ENCODE measurements at places on chromosomes 11 and 22. TPM values are rescaled to one million over a fixed set of nuclear protein-coding genes. Genes with fewer than 3 reads are reported as not detected.

LRRC74B gene
- total RNA-seq = not detected

SLC35E4 gene
- 9.1 TPM for total RNA-seq

CHRNA10 gene
- total RNA-seq = 0.65 TPM

DRD4 gene
- not detected for total RNA-seq

VSIG10L2 gene
- total RNA-seq = not detected

NLRP14 gene
- total RNA-seq = not detected

RFPL1 gene
- total RNA-seq = not detected

SMC1B gene
- total RNA-seq = not detected

MYRF gene
- total RNA-seq = 25.0 TPM

DNA sequence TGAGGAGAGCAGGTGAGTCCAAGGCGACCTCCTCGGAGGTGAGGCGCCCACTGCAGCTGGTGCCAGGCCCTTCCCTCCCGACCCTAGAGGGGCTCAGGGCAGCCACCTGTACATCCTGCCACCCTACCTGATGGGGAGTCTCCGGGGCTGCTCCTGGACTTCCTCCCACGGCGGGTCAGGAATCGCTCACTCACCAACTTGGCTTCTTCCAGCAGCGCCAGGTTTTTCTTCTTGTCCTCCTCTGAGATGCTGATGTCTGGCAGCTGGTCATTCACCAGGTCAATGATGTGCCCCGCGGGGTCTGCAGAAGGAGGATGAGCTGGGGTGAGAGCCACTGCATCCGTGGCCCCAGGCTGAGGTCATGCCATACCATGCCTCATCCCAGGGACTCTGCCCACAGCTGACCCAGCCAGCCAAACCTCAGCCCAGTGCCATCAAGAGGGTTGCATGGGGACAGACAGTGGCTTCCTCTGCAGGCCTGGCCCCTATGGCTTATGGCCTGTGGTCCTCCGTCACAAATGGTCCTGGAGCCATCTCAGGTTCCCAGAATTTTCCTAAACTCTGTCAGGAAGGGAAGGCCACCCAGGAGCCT lies 61.0 kb upstream of the LYVE1 start:
- DNase-seq = no peak

GRCh38 chr11:77159937-77160495 lies 32.0 kb downstream of the MYO7A start:
- no peak for DNase-seq

DNA sequence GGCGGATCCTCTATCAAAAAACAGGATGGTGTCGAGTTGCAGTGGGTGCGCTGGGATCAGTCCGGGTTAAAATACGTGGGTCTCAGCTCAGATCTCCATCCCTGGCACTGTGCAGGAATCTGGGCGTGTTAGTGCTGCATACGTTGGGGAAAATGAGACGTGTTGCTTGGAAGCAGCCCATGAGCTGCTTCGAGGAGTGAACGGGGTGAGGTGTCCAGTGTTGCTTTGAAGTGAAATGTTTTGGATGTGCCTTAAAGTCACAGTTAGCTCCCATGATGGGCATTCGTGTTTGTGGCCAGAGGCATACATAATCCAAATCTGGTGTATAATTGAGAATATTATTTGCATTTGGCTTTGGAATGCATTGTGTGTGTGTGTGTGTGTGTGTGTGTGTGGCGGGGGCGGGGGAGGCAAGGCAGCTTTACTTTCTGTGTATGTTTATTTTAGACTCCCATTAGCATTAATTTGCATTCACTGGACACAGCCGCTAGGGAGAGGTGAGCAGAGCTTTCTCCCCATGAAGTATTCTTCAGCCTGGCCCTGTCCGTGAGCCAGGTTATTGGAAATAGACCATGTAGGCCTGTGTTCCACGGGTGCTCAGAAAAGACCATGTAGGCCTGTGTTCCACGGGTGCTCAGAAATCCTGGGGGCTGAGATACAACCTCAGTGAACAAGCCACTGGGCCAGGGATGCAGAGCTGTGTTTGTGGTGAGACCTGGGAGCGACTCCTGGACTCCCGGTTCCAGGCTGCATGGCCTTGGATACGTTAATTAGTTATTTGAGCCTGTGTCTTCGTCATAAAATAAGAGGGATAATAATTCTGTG lies 134.6 kb downstream of the ST3GAL4 start:
- no peak for DNase-seq

- no peak for DNase-seq
Observed at GRCh38 chr11:112537846-112538330, 277.2 kb upstream of the PLET1 start.

DNA sequence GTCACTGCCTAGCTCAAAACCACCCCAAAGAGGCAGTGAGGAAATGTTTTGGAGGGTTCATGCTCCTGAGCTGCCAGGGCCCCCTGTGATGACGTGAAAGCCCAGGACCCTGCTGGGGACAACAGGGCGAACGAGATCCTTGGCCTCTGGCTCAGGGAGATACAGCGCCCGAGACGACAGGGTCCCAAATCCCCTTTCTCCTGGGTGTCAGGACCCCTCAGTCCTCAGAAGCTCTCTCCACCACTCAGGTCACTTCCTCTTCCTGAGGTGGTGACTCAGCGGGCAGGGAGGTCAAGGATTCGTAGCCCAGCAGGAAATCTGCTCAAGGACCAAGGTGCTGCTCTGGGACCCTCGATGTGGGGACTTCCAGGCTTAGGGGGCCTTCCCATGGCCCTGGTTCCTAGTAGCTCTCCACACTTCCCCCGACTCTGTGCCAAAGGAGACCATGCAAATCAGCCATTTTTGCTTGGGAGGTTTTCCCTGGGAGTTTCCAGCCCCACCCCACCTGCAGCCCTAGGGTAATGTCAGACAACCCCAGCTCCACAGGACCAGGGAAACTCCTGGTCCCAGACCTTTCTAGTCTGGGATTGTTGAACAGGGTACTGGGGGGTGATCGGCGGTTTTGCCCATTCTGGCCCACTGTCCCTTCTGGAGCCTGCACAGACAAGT lies 12.8 kb downstream of the BCL9L start:
- DNase-seq = no peak

DNA sequence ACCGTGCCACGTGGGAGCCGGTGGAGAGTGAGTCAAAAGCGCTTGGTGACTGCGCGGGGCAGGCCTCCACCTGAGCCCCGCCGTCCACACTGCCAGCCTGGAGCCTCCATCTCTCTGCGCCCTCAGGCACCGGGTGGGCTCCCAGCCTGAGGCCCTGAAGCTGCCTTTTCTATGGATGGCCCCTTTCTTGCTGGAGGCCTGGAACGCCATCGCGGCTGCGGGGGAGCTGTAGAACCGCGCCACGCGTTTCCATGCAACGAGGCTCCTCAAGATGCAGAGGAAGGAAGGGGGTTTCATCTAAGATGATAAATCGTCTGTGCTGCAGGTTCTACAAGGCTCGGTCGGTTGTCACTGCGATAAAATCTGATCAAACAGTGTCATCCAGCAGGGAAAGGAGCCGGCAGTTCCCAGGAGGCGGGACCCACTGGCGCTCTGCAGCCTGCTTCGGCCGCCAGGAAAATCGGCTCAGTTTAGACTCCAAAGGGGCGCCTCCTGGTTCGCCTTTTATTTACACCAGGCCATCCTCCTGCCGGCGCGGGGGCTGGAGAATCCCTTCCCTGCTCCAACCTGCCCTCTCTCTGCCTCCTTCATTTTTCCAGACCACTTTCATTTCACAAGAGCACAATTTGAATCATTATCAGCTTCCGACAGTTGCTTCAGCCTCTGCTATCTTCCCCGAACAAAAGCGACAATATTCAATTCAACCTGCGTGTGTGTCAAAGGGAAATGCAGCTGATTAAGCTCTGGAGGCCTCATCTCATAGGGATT lies 624.4 kb downstream of the BRD1 start:
- no peak for DNase-seq

DNA sequence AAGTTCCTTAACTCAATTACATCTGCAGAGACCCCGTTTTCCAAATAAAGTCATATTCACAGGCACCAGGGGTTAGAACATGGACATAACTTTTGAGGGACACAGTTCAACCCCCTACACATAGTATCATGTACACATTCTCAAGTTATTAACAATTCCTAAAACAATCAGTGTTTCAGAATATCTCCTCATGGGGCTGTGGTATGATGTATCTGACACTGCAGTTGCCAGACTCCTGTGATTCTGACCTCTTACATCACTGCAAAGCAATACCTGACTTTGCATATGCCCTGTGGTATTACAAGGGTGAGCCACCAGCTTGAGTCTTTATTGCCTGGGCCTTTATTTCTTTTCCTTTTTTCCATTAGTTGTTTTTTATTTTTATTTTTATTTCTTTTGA lies 141.7 kb downstream of the COMMD9 start:
- no peak for DNase-seq

DNA sequence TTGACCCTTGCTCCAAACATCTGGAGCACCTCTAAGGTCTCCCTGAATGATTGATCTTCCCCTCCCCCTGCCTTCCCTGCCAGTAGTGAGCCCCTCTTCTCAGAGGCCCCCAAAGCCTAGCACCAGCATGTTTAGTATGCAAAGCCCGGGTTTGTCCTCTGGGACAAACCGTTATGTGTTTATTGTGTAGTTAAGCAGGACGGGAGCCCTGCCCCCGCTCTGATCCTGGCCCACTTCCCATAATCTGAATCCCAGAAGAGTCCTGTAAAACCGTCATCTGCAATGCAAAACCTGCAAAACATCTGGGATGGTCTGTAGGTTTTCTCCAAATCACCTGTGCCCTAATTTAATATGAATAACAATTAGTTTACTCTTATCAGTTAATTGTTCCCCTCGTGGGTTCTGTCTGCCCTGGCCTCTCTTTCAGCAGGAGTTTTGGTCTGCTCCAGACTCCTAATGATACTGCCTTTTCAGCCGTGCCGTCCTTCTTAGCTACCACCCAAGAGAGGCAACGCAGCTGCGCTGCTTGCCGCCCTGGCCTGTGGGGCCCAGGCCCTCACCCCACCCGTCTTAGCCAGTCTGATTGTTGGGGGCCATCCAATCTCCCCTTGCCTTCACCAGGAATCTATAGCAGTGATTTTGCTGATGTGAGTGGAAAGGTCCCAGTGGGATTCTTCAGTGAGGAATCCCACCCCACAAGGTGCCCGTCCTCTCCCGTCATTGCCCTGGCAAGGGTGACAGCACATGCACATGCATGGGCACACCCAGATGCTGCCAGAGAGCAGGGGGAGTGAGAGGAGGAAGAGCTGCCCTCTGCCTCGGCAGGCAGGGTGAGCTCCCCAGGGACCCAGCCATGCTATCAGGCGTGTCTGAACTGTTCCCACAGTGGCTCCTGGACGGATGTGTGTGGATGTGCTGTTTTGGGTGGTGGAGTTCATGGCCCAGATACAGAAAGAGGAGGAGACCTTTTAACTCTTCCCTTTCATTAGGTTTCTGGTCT lies 3.0 kb upstream of the B3GAT1 start:
- DNase-seq = no peak

DNA sequence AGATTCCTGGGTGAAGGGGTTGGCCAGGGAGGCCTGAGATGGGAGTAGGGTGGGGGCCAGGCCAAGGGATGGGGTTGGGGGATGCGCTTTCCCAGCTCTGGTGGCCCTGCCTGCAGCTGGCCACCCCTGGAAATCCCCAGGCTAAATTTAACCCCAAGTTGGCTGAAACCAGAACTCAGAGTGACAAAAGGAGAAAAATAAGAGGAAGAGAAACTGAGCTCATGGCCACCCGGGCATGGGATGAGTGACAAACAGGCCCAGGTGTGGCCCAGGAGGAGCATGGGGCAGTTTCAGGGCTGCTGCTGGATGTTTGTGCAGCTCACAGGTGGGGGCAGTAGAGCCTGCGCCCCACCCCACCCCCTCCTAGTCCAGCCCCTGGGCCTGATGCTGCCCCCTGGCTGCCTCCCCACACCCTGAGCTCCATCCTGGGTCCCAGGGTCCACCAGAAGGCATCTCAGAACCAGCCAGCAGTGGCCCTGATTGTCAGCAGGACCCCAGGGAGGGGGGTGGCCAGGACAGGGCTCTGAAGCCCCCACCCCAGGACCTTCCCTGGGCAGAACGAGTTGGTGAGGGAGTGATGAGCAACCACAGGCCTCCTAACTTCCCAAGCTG lies 48.0 kb downstream of the IGLL5 start:
- DNase-seq = no peak

- no peak for DNase-seq
Observed at GRCh38 chr11:33269822-33270221, 12.6 kb downstream of the HIPK3 start.

DNA sequence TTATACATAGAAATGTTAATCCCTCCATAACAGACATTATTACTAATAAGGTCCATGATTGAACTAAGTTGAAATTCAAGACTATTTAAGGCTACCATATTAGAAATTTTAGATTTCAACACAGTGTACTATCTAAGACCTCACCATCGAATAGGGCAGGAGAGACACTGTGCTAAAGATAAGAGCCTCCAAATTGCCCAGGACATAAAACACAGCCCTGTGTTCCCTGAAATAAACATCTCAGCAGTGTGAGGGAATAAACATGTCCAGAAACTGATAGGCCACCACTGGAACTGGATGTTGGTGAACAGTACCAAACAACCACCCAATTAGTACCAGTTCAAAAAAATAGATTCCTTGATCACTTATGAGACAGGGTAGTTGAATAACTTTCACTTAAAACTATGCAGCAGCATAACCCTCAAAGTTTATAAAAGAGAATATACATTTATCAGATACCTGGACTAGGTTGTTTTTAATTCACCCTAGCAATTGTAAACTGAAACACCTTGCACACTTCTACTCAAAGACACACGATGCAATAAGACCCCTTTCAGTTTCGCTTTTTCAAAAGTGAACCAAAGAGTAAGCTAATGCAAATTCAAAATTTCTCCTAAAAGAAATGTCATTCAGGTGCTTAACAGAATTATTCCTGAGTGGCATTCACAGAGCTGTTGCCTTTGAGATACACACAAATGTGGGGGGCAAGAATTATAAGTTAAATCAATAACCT lies 34.3 kb downstream of the USP28 start:
- DNase-seq = no peak

DNA sequence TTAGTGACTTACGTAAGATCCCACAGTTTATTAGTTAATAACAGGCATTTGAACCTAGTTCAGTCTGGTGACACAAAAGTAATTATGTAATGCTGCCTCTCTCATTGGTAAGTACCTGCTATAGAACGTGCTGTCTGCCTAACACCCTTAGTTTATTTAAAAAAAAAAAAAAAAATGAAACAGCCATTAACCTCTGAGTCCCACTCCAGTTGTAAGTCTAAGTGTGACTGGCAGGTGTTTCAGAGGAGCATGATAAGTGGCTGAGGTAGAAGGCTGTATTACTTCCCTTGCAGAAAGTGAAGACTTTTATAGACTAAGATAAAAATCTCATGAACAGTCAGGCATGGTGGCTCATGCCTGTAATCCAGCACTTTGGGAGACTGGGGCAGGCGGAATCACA lies 140.5 kb downstream of the TRIM44 start:
- DNase-seq = no peak

GRCh38 chr11:69027704-69028372 lies 14.8 kb upstream of the MRGPRF start:
- DNase-seq = no peak

GRCh38 chr22:47433627-47434026 lies 671.2 kb downstream of the TBC1D22A start:
- DNase-seq = no peak

DNA sequence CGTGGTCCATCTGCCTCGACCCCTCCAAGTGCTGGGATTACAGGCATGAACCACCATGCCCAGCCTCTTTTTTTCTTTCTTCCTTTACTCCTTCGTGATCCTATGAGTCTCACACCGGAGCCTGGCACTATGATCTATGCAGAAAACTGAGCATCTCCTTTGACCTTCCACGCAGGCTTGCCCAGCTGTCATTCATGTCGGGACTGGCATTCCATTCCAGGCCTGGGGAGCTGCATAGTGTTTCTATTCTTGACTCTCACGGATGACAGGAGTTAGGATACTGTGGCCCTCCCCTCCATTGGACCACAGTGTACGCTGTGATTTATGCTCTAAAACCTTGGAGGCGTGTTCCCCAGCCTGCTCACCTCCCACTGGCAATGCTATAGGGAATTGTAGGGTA lies 611.8 kb downstream of the BRD1 start:
- DNase-seq = no peak
